ENCODE measurements at places on chromosomes 4 and X. TPM values are rescaled to one million over a fixed set of nuclear protein-coding genes. Genes with fewer than 3 reads are reported as not detected.

- H3K27me3 ChIP-seq, result no peaks in the 10 kb centered on the region
- no peak overlapping the region for H3K27ac ChIP-seq
- H3K4me3 ChIP-seq, result no peak overlapping the region
- no peaks in the 10 kb centered on the region for H3K4me1 ChIP-seq
- H3K36me3 ChIP-seq, result no peaks in the 10 kb centered on the region
These were observed 58.0 kb downstream of the PPEF2 start for GRCh38 chr4:75844151-75844662.

DNA sequence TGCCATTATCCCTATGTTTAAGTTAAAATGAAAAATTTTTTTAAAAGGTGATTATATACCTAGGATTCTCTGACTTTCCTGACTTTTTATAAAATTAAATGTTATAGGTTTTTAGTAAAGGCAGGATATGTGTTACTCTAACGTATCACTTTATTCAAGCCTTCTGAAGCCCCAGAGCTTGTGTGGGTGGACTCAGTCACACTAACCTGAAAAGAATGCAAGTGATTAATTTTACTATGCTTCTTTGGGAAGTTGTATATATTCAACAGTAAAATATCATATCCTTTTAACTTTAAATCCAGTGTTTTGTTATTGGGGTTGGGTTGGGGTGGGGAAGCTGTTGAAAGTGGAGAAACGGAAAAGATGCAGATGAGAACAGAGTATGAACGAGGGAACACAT, 22.8 kb downstream of the PDLIM3 start:
- H3K27me3 ChIP-seq, result no peaks in the 10 kb centered on the region
- H3K27ac ChIP-seq, result no peak overlapping the region
- no peak overlapping the region for H3K4me3 ChIP-seq
- H3K36me3 ChIP-seq, result no peaks in the 10 kb centered on the region

Gene RNF128
- 5.0 TPM for total RNA-seq

- no peaks in the 10 kb centered on the region for H3K36me3 ChIP-seq
- peak overlapping the region; percentile 82 for H3K27ac ChIP-seq
- DNase-seq, result peak; percentile 64
These were observed 8.1 kb upstream of the SMS start for GRCh38 chrX:21932292-21933002.

DNA sequence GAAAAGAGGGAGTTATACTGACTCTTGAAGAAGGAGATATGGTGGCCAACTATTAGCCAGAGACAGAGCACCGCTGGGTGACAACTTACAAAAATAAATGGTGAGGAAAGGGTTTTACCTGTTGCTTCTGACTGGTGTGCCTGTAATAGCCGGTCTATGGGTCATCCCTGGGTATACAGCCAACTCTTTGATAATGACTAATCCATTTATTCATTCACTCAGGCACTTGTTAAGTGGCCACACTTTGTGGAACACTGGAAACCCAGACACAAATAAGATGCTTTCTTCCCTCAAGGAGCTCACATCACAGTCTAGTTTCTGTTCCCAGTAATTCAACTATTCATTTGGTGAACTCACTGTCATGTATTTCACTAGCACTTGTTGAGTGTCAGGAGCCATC, 13.2 kb upstream of the CAPN6 start:
- H3K4me3 ChIP-seq, result no peak overlapping the region
- H3K27ac ChIP-seq, result no peak overlapping the region
- no peaks in the 10 kb centered on the region for H3K4me1 ChIP-seq
- H3K36me3 ChIP-seq, result no peaks in the 10 kb centered on the region
- no peaks in the 10 kb centered on the region for H3K27me3 ChIP-seq

- H3K27ac ChIP-seq, result no peak overlapping the region
- no peak for DNase-seq
- no peaks in the 10 kb centered on the region for H3K36me3 ChIP-seq
- H3K27me3 ChIP-seq, result no peaks in the 10 kb centered on the region
These were observed 8.0 kb downstream of the ASB5 start for GRCh38 chr4:176261018-176261417.

- no peaks in the 10 kb centered on the region for H3K4me1 ChIP-seq
- H3K27ac ChIP-seq, result no peak overlapping the region
- DNase-seq, result no peak
These were observed 113.5 kb downstream of the PHF8 start for GRCh38 chrX:53930515-53931380.

- peak overlapping the region; percentile 88 for H3K4me3 ChIP-seq
- H3K27me3 ChIP-seq, result no peaks in the 10 kb centered on the region
- H3K36me3 ChIP-seq, result no peaks in the 10 kb centered on the region
- DNase-seq, result no peak
- no peaks in the 10 kb centered on the region for H3K4me1 ChIP-seq
- peak overlapping the region; percentile 86 for H3K27ac ChIP-seq
These were observed 813 bp downstream of the DIAPH2 start for GRCh38 chrX:96685210-96686099.

DNA sequence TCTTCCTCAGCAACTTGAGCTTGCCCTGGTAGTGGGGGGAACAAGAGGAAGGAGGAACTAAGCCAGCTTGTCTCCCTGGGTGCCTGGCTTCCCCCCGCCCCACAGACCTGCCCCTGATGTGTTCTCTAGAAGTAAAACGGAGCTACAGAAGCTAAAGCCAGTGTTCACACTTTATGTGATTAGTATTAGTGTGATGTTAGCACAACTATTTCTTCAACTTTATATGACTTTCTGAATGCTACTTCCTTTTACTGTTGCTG, 10.7 kb downstream of the RGS12 start:
- no peak overlapping the region for H3K4me3 ChIP-seq
- no peaks in the 10 kb centered on the region for H3K27me3 ChIP-seq
- no peak for DNase-seq
- H3K36me3 ChIP-seq, result no peaks in the 10 kb centered on the region
- H3K4me1 ChIP-seq, result peaks cover 2% of the 10 kb centered on the region

DNA sequence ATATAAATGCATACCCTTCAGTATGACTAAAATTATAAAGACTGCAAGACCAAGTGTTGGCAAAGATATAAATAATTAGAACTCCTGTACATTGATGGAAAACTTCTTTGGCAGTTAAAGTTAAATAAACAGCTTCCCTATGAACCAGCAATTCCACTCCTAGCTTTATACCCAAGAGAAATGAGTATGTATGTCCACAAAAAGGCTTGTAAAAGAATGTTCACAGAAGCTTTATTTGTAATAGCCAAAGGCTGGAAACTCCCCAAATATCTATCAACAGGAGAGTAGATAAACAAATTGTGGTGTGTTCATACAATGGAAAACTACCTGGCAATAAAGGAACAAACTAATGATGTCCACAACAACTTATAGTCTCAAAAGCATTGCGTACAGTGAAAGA, 184.8 kb downstream of the AMELX start:
- no peaks in the 10 kb centered on the region for H3K36me3 ChIP-seq
- H3K27me3 ChIP-seq, result no peaks in the 10 kb centered on the region
- DNase-seq, result no peak
- H3K27ac ChIP-seq, result no peak overlapping the region

DNA sequence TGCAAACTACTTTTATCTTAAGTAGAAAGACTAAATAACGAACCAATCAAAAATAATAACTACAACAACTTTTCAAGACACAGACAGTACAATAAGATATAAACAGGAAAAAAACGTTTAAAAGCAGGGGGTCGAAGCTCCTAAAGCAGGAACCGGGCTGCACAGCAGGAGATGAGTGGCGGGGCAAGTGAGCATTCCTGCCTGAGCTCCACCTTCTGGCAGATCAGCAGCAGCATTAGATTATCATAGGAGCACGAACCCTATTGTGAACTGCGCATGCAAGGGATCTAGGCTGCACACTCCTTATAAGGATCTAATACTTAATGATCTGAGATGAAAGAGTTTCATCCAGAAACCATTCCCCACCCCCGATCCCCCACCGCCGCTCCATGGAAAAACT, 146.2 kb downstream of the TEX11 start:
- H3K27me3 ChIP-seq, result no peaks in the 10 kb centered on the region
- no peak for DNase-seq
- H3K27ac ChIP-seq, result no peak overlapping the region
- no peaks in the 10 kb centered on the region for H3K36me3 ChIP-seq
- no peaks in the 10 kb centered on the region for H3K4me1 ChIP-seq
- no peak overlapping the region for H3K4me3 ChIP-seq

DNA sequence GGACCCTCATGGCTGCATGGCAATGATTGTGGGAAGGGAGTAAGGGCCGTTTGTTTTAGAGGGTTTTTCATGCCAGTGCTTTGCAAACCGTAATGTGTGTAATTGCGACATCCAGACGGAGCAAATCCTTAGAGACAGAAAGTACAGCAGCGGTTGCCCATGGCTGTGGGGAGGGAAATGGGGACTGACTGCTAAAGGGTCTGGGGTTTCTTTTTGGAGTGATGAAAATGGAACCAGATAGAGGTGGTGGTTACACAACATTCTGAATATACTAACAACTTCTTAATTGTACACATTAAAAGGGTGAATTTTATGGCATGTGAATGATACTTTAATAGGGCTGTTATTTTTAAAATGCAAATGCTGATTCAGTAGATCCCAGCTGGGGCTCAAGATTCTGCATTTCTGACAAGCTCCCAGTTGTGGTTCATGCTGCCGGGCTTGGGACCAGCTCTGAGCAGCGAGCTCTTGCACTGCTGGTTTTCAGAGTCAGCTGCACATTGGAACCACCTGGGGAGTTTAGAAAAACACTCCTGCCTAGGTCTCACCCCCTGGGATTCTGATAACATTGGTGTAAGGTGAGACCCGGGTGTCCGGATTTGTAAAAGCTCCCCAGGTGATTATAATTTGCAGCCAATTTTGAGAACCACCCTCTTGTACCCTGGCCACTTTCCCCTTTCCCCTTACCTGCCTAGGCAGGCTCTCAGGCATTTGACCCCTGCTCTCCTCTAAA, 47.7 kb downstream of the PRPS1 start:
- H3K4me1 ChIP-seq, result peaks cover 25% of the 10 kb centered on the region
- H3K27me3 ChIP-seq, result 0 out of 2 replicates have a peak, but pooled peaks cover 2% of the 10 kb centered on the region
- H3K36me3 ChIP-seq, result no peaks in the 10 kb centered on the region
- peak overlapping the region; percentile 81 for H3K4me3 ChIP-seq
